ENCODE measurements at places on chromosomes 6 and 20. TPM values are rescaled to one million over a fixed set of nuclear protein-coding genes. Genes with fewer than 3 reads are reported as not detected.
A peak's percentile ranks its signal among the peaks of the same experiment; 100 is the strongest.

Gene KIFC1
- total RNA-seq = 5.3 TPM

Gene CRISP3
- not detected for total RNA-seq

Gene NKX2-2
- total RNA-seq = not detected

Gene PSMB1
- total RNA-seq = 227 TPM

Gene PLEKHG1
- total RNA-seq = 5.4 TPM

Gene CCDC170
- total RNA-seq = 0.77 TPM

GRCh38 chr6:53048431-53049195 lies 16.6 kb upstream of the FBXO9 start:
- DNase-seq = peak; percentile 88

DNA sequence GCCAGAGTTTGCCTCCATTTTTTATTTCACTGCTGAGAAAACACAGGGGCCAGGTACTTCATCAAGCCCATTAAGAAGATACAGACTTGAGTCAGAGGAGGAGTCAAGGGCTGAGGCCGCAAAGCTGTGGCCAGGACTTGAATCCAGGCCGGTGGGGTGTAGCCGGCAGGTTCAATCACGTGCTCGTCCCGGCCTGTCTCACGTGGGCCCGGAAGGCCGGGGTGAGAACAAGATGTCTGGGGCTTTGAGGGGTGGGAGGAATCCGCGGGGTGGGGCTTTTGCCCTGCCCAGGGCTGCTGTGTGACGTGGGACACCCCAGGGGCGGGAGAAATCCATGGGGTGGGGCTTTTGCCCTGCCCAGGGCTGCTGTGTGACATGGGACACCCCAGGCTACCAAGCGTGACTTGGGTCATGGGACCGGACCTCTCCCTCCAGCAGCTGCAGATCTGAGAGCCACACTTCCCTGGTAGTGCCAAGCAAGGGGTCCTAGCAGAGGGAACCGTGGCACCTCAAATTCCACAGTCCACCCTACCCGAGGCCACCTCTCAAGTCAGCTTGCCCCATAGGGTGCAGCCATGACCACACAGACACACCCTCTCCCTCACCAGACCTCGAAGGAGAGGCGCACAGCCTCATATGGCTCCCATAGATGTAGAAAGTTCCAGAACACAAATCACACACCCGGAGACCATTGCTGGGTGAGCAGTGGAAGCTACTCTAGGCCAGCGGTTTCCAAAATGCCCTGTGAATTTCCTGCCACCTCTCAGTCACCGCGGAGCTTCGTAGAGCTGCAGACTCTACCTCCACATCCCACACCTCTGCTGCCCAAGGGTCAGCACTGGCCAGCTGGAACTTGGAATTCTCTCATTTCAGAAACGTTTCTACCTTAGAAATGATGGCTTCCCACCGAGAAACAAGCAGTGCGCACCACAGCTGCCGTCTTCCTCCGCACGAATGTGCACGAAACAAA lies 156.1 kb downstream of the DLL1 start:
- no peak for DNase-seq

DNA sequence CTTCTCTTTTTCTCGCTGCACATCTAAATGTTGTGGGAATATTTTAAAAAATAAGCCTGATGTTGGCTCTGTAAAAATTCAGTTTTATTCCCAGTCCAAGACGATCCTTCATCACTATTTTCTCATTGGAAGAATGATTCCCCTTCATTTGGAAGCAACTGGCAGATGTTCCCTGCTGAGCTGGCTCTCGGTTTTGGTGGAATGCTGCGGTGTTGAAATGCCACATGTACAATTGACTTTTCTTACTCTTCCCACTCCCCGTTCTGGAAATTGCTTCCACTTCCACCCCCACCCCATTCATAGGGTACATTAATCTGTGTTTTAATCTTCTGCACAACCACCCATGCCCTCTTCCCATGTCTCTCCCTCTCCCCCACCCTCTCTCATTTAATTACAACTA lies 496.3 kb upstream of the MAP3K7 start:
- peak; percentile 34 for DNase-seq

- peak; percentile 85 for DNase-seq
These were observed 30.9 kb upstream of the NEDD9 start for GRCh38 chr6:11263291-11263775.

- no peak for DNase-seq
These were observed 461.0 kb downstream of the PKHD1 start for GRCh38 chr6:51626391-51626790.

GRCh38 chr20:64069614-64070243 lies 6.7 kb downstream of the TCEA2 start:
- no peak for DNase-seq

- peak; percentile 94 for DNase-seq
These were observed 40.4 kb upstream of the NAA20 start for GRCh38 chr20:19976595-19977372.

DNA sequence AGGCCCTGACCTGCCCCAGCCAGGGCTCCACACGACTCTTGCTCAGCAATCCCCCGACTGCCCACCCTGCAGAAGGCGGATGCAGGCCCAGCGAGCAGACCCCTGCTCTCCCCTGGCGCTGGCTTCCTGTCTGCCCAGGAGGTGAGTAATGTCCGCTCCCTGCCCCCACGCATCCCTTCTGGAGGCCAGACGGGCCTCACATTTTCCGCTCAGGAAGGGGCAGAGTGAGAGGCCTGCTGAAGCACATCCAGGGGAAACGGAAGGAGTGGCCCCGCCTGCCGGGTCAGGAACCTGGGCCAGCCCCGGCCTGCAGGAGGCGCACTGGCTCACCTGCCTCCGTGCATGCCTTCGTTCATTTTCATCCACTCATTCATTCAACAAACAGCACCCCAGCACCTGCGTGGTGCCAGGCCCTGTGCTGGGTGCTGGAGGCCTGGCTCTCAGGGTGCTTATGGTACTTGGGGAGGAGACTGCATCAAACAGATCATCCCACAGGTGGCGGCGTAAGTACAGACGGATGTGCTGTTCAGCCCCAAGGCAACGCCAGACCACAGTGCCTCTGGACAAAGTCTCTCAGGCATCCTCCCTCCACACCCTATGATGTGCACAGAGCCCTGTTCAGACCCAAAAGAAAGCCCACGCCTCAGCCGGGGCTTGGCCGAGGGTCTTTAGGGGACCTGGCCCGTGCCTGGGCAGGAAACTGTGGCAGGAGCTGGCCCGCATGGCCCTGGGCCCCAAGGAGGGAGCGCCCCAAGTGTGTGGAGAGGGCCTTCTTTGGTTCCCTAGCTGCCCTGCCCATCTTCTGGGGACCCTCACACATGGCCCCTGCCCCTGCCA lies 112.1 kb downstream of the ASXL1 start:
- peak; percentile 92 for DNase-seq

DNA sequence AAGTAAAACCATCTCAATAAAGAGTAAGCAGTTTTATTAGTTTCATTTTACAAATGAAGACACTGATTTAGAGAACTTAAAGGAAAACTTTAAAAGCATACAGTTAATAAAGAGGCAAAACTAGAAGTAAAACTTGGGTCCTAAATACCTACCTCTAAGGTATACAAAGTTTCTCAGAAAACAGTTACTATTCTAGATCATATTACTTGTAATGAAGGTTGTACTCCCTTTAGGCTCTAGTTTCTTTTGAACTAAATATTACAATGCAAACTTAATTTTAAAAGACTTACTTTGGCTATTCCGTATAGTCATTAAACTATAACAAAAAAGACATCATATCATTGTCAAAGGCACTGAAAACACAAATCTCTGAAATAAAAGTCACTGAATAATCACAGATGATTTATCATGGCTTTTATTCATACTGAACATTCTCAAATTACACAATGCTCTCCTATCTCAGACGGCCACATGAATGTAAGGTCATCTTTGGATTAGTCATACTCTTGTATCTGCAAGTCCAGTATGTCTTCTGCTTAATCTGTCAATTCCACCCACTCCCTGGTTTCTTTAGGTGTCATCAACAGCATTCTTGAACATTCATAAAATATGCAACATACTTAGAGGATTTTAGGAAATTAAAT lies 361.6 kb upstream of the RUNX2 start:
- peak; percentile 48 for DNase-seq

- no peak for DNase-seq
These were observed 372.0 kb downstream of the PREX1 start for GRCh38 chr20:48455651-48456365.

DNA sequence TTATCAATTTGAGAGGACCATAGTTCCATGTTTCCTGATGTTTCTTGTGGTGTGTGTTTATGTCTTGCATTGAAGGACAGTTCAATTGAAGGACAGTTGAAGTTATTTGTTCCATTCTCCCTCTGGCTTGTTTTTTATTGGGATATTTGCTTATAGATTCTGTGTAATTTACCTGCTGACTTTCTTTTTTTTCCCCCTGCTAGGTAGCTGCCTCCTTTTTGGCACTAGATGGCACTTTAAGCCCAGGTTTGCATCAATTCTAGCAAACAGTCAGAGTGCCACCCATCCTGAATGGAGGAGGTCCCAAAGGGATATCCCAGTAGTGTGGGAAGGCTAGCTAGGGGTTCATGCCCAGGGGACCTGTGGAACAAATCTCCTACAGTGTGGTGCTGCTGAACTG lies 78.1 kb downstream of the CFAP61 start:
- DNase-seq = peak; percentile 2

- DNase-seq = no peak
These were observed 18.3 kb upstream of the PLN start for GRCh38 chr6:118529756-118530155.

Measured in fibroblast of lung (primary cell).